ENCODE measurements at places on chromosomes 1 and 21. TPM values are rescaled to one million over a fixed set of nuclear protein-coding genes. Genes with fewer than 3 reads are reported as not detected.

LRRC42 gene
- polyA plus RNA-seq, result 10.5 TPM

MEGF6 gene
- polyA plus RNA-seq, result 3.5 TPM

MYOG gene
- not detected for polyA plus RNA-seq

TTC39A gene
- not detected for polyA plus RNA-seq

SRGAP2 gene
- 3.9 TPM for polyA plus RNA-seq

FTCD gene
- not detected for polyA plus RNA-seq

UBXN10 gene
- 0.07 TPM for polyA plus RNA-seq

FMO2 gene
- polyA plus RNA-seq, result not detected

PDZK1IP1 gene
- not detected for polyA plus RNA-seq

PDE4B gene
- 35.2 TPM for polyA plus RNA-seq
